Lung (tissue), 17 donors: ENCODE measurements at places on chromosomes 7 and 10. TPM values are rescaled to one million over a fixed set of nuclear protein-coding genes. Genes with fewer than 3 reads are reported as not detected.

AGMO gene
- total RNA-seq, result 0.17 TPM

SCIN gene
- total RNA-seq, result 24.7 TPM

HTR5A gene
- not detected for total RNA-seq

C10orf53 gene
- total RNA-seq, result 0.11 TPM

FAM3C gene
- 38.9 TPM for total RNA-seq

CPN1 gene
- not detected for total RNA-seq

GRCh38 chr10:126417220-126417825, 29.0 kb upstream of the ADAM12 start:
- peaks cover 3% of the 10 kb centered on the region for H3K27me3 ChIP-seq
- H3K4me3 ChIP-seq, result no peak overlapping the region
- no peaks in the 10 kb centered on the region for H3K4me1 ChIP-seq
- H3K36me3 ChIP-seq, result no peaks in the 10 kb centered on the region

DNA sequence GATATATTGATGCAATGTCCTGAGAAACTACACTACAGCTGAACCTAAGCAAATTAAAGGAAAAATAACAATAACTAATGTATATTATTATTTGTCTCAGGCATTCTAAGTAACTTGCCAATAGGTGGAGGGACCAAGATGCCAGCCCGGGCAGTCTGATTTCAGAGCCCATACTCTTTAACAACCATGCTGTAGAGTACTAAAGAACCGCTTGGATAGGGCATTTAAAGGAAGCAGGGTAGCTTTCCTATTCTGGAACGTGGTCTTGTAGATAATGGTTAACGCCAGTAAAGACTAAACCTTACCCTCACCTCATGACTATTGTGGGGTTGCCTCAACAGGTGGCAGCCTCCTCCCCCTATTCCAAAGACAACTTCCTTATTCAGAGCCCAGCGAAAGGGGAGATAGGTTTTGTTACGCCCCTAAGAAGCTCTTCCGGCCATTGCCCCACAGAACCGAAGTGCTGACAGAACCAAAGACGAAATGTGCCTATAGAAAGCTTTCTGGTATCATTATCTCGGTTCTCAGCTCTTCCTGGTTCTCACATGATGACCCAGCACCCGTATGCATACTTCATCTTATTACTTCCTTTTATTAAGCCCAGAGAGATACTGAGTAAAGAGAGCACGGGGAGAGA, 707 bp upstream of the C1GALT1 start:
- peak overlapping the region; percentile 93 for H3K27ac ChIP-seq
- H3K4me3 ChIP-seq, result peak overlapping the region; percentile 36
- peaks cover 10% of the 10 kb centered on the region for H3K4me1 ChIP-seq
- no peaks in the 10 kb centered on the region for H3K36me3 ChIP-seq

DNA sequence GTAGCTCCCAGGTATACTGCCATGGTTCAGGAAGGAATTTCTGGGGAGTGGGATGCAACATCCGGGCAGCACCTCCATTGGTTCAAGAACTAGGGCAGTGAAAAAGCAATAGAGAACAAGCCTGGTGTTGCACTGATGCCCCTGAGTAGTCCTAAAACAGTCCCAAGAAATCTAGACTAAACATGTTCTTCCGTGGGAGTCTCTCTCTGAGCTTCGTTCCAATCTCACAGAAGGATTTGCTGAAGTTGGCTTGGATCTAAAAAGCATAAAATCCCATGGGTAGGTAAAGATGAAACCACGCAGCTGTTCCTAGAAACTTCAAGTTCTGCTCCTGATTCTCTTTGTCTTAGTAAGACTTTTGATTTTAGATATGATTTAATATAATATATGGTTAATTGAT, 154.5 kb downstream of the PLXDC2 start:
- H3K36me3 ChIP-seq, result no peaks in the 10 kb centered on the region
- peak; percentile 64 for DNase-seq
- H3K4me1 ChIP-seq, result peaks cover 33% of the 10 kb centered on the region
- H3K27ac ChIP-seq, result no peak overlapping the region

- no peaks in the 10 kb centered on the region for H3K36me3 ChIP-seq
- no peaks in the 10 kb centered on the region for H3K4me1 ChIP-seq
- no peak overlapping the region for H3K4me3 ChIP-seq
- H3K27ac ChIP-seq, result no peak overlapping the region
- H3K27me3 ChIP-seq, result no peaks in the 10 kb centered on the region
These were observed 1331.6 kb upstream of the SORCS1 start for GRCh38 chr10:108496106-108496505.

GRCh38 chr10:119479532-119479931, 63.0 kb downstream of the RGS10 start:
- H3K4me3 ChIP-seq, result no peak overlapping the region
- H3K27ac ChIP-seq, result no peak overlapping the region
- no peaks in the 10 kb centered on the region for H3K4me1 ChIP-seq
- no peak for DNase-seq
- H3K27me3 ChIP-seq, result no peaks in the 10 kb centered on the region

DNA sequence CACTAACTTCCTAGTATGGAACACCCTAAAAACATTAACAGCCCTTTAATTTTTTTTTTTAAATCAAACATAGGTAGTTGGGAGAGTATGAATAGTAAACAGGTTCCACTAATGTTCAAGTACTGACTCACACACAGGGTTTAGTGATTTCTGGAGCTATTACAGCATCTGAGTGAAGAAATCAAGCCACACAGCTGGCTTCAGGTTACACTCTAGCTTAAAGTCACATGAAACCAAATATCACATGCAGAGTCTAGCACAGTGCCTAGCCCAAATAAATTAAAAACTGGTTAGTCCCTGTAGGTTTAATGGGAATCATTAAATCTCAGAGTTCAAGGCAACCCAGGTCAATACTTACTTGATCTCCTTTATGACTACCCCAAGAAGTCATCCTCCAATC, 11.6 kb downstream of the PANK1 start:
- H3K27me3 ChIP-seq, result no peaks in the 10 kb centered on the region
- H3K36me3 ChIP-seq, result no peaks in the 10 kb centered on the region
- no peak overlapping the region for H3K4me3 ChIP-seq
- no peak overlapping the region for H3K27ac ChIP-seq

DNA sequence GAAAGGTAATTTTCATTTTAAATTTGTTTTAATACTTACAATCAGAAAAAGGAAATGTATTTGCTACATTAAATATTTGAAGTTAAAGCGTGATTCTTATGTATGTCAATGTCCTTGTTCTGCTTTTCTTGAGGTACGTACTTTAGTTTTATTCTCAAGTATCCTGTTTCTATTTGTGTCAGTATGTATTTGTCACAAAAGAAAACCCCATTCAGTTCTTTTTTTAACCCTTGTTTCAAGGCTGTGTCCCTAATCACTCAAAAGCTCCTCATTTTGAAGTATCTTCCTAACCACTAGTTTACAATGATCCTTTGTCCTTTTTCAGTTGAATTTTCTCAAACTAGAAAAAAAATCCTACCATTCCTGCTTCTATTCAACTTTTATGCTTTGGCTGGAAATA, 25.2 kb downstream of the NHLRC2 start:
- no peak for DNase-seq
- H3K36me3 ChIP-seq, result peaks cover 23% of the 10 kb centered on the region
- H3K4me3 ChIP-seq, result no peak overlapping the region
- H3K27me3 ChIP-seq, result no peaks in the 10 kb centered on the region
- no peaks in the 10 kb centered on the region for H3K4me1 ChIP-seq

DNA sequence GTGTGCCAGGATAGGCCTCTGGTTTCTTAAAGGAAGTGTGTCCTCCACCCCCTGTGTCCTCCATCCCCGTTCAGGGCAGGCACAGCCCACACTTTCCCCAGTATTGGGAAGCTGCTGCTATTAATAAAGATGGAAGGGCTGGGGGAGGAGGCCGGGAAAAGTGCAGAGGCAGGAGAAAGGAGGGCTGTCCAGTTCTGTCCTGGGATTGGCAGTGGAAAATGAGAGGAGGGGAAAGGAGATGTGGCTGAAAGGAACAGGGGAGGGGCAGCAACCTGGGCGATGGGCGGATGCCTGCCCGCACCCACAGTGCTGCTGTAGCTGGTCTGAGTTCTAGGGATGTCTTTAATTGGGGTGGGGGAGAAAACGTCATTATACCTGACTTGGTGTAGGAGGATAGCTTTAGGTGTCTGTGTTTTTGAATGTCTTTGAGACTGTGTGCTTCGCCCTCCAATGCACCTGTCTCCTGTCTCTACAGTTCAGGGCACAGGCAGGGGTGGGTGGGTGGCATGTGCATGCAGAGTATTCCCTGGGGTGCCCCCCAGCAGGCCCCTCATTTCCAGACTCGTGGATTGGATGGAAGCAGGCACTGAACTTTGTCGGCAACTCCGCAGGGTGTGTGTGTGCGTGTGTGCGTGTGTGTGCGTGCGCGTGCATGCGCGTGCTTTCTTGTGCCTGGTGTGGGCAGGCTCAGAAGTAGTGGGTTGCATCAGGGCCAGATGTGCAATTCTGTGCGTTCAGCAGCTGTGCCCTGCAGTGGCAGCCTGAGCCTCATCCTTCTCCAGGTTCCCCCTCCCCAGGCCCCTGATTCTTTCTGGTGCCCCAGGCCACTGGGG, 2.5 kb downstream of the TRIM8 start:
- peak overlapping the region; percentile 87 for H3K4me3 ChIP-seq
- peak; percentile 41 for DNase-seq
- peak overlapping the region; percentile 96 for H3K27ac ChIP-seq
- H3K36me3 ChIP-seq, result no peaks in the 10 kb centered on the region

- no peak overlapping the region for H3K27ac ChIP-seq
- H3K36me3 ChIP-seq, result no peaks in the 10 kb centered on the region
- H3K4me3 ChIP-seq, result no peak overlapping the region
- DNase-seq, result no peak
These were observed 755.7 kb downstream of the AUTS2 start for GRCh38 chr7:70353946-70354335.

DNA sequence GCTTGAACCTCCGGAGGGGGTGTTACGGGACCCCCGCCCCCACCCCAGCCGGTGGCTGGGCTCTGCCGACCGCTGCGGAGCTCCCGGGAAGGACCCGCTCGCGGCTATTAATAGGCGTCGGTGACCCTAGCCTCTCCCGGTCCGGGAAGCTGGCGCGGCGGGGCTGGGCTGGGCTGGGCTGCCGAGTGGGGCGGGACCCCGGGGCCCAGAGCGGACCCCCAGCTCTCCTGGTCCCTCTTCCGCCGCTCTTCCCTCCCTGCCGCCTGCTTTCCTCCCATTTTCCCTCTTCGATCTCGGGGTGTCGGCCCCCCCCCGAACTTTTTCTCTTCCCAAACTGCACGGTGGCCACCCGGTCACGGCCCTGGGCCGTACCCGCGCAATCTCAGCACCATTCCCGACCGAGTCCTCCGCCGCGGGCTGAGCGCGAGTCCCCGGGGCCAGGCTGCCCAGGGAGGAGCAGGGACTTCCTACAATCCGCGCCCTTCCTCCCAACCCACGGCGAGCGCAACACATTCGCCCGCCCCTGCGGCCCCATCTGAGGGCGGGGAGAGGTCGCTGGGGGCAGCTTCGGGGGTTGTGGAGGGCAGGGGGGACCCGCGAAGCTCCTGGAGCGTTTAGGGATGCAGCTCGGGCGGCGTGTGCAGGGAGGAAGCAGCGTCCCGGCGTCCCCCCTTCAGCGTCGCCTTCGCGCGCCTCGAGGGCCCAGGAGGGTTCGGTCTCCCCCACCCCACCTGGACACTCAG, 3.1 kb upstream of the ELFN1 start:
- H3K27ac ChIP-seq, result no peak overlapping the region
- peaks cover 30% of the 10 kb centered on the region for H3K4me1 ChIP-seq
- DNase-seq, result peak; percentile 21

DNA sequence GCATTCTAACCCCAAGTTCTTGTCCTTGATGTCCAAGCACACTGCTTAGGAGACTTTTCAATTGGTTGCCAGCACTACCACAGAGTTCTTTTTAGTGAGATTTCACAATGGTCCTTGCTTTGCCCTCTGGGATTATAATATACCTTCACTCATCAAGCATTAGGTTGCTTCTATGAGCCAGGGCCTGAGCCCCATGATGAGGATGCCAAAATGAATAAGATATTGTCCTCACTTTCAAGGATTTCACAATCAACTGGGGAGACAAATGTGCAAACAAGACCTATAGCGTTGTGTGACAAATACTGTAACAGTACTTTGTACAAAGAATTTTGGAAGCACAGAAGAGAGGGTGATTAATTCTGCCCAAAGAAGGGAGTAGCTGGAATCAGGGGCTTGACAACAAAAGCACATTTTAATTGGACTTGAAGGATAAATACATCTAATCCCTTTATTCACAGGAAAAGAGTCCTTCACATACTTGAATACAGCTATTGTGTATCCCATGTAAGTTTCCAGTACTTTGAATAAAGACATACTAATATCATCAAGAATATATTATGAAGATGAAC, 263.6 kb upstream of the LRRN3 start:
- no peak overlapping the region for H3K27ac ChIP-seq
- no peaks in the 10 kb centered on the region for H3K27me3 ChIP-seq
- no peaks in the 10 kb centered on the region for H3K36me3 ChIP-seq
- H3K4me3 ChIP-seq, result no peak overlapping the region

DNA sequence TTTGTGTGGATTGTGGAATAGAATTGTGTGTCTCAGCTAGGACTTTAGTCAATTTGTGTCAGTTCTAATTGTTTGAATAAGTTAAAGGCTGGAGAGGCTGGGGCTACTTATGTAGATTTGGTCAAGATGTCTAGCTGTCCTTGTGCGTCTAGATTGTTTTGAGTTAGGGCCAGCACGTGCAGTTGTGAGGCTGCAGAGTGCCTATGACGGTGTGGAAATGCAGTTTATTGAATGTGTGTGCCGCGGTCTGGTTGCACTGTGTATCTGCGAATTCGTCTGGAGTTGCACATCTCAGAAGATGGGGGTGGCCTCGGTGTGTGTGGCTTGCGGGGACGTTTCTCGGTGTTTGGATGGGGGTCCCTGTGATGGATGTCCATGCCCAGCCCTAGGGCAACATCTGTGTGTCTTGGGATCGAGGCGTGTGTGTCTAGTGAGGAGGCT, 10.2 kb downstream of the EMX2 start:
- H3K27me3 ChIP-seq, result peaks cover 88% of the 10 kb centered on the region
- H3K4me3 ChIP-seq, result no peak overlapping the region
- H3K36me3 ChIP-seq, result no peaks in the 10 kb centered on the region
- DNase-seq, result no peak
- no peak overlapping the region for H3K27ac ChIP-seq
- peaks cover 6% of the 10 kb centered on the region for H3K4me1 ChIP-seq

- DNase-seq, result no peak
- no peaks in the 10 kb centered on the region for H3K27me3 ChIP-seq
- H3K27ac ChIP-seq, result peak overlapping the region; percentile 97
- H3K4me3 ChIP-seq, result peak overlapping the region; percentile 81
- H3K36me3 ChIP-seq, result no peaks in the 10 kb centered on the region
These were observed 1.4 kb downstream of the IDE start for GRCh38 chr10:92572362-92573090.

- peak overlapping the region; percentile 30 for H3K27ac ChIP-seq
- no peaks in the 10 kb centered on the region for H3K4me1 ChIP-seq
- no peaks in the 10 kb centered on the region for H3K36me3 ChIP-seq
- H3K27me3 ChIP-seq, result no peaks in the 10 kb centered on the region
These were observed 52.2 kb upstream of the KMT2E start for GRCh38 chr7:104961821-104962220.

- no peak overlapping the region for H3K4me3 ChIP-seq
- no peak overlapping the region for H3K27ac ChIP-seq
- peaks cover 77% of the 10 kb centered on the region for H3K27me3 ChIP-seq
- peaks cover 21% of the 10 kb centered on the region for H3K4me1 ChIP-seq
These were observed 16.2 kb upstream of the PAX2 start for GRCh38 chr10:100728928-100729861.

- DNase-seq, result no peak
- no peaks in the 10 kb centered on the region for H3K27me3 ChIP-seq
- no peak overlapping the region for H3K27ac ChIP-seq
- no peaks in the 10 kb centered on the region for H3K4me1 ChIP-seq
- H3K36me3 ChIP-seq, result no peaks in the 10 kb centered on the region
- H3K4me3 ChIP-seq, result no peak overlapping the region
These were observed 52.4 kb downstream of the NOC3L start for GRCh38 chr10:94310369-94310768.

GRCh38 chr7:91929463-91929862, 11.2 kb upstream of the AKAP9 start:
- no peak overlapping the region for H3K27ac ChIP-seq
- H3K4me3 ChIP-seq, result no peak overlapping the region
- H3K4me1 ChIP-seq, result no peaks in the 10 kb centered on the region

GRCh38 chr10:31584098-31584631, 265.1 kb downstream of the ZEB1 start:
- no peaks in the 10 kb centered on the region for H3K36me3 ChIP-seq
- no peak for DNase-seq
- H3K4me3 ChIP-seq, result no peak overlapping the region
